IMR-90 (cell line): ENCODE measurements at places on chromosomes 3 and 15. TPM values are rescaled to one million over a fixed set of nuclear protein-coding genes. Genes with fewer than 3 reads are reported as not detected.
A peak's percentile ranks its signal among the peaks of the same experiment; 100 is the strongest.

DNA sequence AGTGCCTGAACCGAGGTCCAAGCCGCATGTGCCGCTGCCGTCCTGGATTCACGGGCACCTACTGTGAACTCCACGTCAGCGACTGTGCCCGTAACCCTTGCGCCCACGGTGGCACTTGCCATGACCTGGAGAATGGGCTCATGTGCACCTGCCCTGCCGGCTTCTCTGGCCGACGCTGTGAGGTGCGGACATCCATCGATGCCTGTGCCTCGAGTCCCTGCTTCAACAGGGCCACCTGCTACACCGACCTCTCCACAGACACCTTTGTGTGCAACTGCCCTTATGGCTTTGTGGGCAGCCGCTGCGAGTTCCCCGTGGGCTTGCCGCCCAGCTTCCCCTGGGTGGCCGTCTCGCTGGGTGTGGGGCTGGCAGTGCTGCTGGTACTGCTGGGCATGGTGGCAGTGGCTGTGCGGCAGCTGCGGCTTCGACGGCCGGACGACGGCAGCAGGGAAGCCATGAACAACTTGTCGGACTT is 7.1 kb downstream of the DLL4 start:
- peaks cover 22% of the 10 kb centered on the region for H3K4me1 ChIP-seq
- H3K27me3 ChIP-seq, result no peaks in the 10 kb centered on the region
- DNase-seq, result no peak

- H3K4me1 ChIP-seq, result no peaks in the 10 kb centered on the region
- H3K36me3 ChIP-seq, result no peaks in the 10 kb centered on the region
- H3K4me3 ChIP-seq, result no peak overlapping the region
- no peaks in the 10 kb centered on the region for H3K27me3 ChIP-seq
- H3K27ac ChIP-seq, result no peak overlapping the region
- DNase-seq, result no peak
Measured at GRCh38 chr3:35523074-35523473, 116.3 kb upstream of the ARPP21 start.

DNA sequence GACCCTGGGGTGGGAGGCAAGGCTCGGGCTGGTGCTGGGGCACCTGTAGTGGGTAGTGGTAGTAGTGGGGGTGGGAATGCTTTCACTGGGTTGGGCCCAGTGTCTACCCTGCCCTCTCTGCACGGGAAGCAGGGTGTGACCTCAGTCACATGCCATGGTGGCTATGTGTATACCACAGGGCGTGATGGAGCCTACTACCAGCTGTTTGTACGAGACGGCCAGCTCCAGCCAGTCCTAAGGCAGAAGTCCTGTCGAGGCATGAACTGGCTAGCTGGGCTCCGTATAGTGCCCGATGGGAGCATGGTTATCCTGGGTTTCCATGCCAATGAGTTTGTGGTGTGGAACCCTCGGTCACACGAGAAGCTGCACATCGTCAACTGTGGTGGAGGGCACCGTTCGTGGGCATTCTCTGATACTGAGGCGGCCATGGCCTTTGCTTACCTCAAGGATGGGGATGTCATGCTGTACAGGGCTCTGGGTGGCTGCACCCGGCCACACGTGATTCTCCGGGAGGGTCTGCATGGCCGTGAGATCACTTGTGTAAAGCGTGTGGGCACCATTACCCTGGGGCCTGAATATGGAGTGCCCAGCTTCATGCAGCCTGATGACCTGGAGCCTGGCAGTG is 5.2 kb downstream of the DALRD3 start:
- peaks cover 53% of the 10 kb centered on the region for H3K36me3 ChIP-seq
- H3K4me1 ChIP-seq, result peaks cover 11% of the 10 kb centered on the region
- no peak for DNase-seq
- H3K27ac ChIP-seq, result no peak overlapping the region

- DNase-seq, result no peak
- H3K27me3 ChIP-seq, result peaks cover 5% of the 10 kb centered on the region
- H3K4me3 ChIP-seq, result no peak overlapping the region
- no peaks in the 10 kb centered on the region for H3K4me1 ChIP-seq
- no peak overlapping the region for H3K27ac ChIP-seq
Measured at GRCh38 chr3:143888846-143889245, 40.6 kb upstream of the SLC9A9 start.

GRCh38 chr3:10330319-10330718 is 9.4 kb upstream of the SEC13 start:
- DNase-seq, result no peak
- H3K4me3 ChIP-seq, result no peak overlapping the region
- no peaks in the 10 kb centered on the region for H3K4me1 ChIP-seq
- no peaks in the 10 kb centered on the region for H3K36me3 ChIP-seq

DNA sequence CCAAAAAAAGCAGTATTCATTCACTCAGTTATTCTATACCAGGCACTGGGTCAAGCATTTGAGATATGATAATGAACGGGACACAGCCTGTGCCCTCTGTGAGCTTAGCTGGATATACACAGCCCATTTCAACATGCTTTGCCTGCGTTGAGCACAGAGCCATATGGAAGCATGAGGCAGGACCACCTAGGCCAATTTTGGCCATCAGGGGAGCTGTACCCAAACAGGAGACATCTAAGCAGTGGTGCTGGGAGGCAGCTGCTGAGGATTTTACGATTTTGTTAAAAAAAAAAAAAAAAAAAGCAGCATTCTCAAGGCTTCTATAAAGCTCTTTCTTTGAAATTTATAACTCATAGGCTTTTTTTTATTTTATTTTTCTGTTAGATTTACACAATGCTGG is 87.2 kb upstream of the SLC2A2 start:
- no peak for DNase-seq
- H3K4me3 ChIP-seq, result no peak overlapping the region
- no peaks in the 10 kb centered on the region for H3K27me3 ChIP-seq
- peaks cover 3% of the 10 kb centered on the region; the same call in 1 of the 2 replicates for H3K36me3 ChIP-seq

- H3K27ac ChIP-seq, result no peak overlapping the region
- no peak overlapping the region for H3K4me3 ChIP-seq
- peaks cover 13% of the 10 kb centered on the region for H3K36me3 ChIP-seq
- H3K4me1 ChIP-seq, result no peaks in the 10 kb centered on the region
Measured at GRCh38 chr3:131370935-131371687, 10.5 kb upstream of the NUDT16 start.

DNA sequence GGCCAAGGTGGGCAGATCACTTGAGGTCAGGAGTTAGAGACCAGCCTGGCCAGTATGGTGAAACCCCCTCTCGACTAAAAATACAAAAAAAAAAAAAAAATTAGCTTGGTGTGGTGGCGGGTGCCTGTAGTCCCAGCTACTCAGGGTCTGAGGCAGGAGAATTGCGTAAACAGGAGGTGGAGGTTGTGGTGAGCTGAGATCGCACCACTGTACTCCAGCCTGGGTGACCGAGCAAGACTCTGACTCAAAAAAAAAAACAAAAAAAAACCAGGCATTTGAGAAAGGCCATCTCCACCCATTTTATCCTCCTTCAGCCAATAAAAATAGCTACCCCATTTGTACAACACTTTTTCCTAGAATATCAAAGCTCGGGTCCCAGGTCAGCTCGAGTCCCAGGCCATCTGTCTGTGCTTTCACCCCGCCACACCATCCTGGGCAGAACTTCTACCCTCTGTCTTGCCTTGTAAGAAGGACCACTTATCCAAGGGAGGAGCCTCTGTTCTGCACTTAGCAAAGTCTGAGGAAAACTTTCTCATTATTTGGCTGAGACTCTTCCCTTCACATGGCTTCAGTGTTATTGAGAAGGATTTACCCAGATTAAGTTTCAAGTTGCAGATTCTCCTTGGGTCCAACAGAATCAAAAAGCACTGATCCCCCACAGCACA is 99.1 kb downstream of the MESD start:
- H3K27ac ChIP-seq, result no peak overlapping the region
- DNase-seq, result peak; percentile 42
- H3K4me3 ChIP-seq, result no peak overlapping the region
- H3K36me3 ChIP-seq, result peaks cover 86% of the 10 kb centered on the region
- peaks cover 5% of the 10 kb centered on the region for H3K4me1 ChIP-seq

- H3K27me3 ChIP-seq, result no peaks in the 10 kb centered on the region
- no peaks in the 10 kb centered on the region for H3K36me3 ChIP-seq
Measured at GRCh38 chr15:74497584-74497983, 36.6 kb upstream of the UBL7 start.

- no peak overlapping the region for H3K4me3 ChIP-seq
- H3K27ac ChIP-seq, result no peak overlapping the region
- peaks cover 4% of the 10 kb centered on the region; the same call in 1 of the 2 replicates for H3K36me3 ChIP-seq
- DNase-seq, result no peak
- H3K4me1 ChIP-seq, result no peaks in the 10 kb centered on the region
Measured at GRCh38 chr3:189962466-189962865, 158.2 kb downstream of the P3H2 start.

- peak overlapping the region; percentile 96 for H3K27ac ChIP-seq
- H3K27me3 ChIP-seq, result no peaks in the 10 kb centered on the region
- DNase-seq, result peak; percentile 98
- H3K4me1 ChIP-seq, result peaks cover 8% of the 10 kb centered on the region
Measured at GRCh38 chr3:174439331-174440252, 419.5 kb upstream of the NAALADL2 start.

MCTP2 gene
- total RNA-seq, result 8.6 and 9.9 TPM in 2 replicates

DUOX2 gene
- total RNA-seq, result not detected in 2 replicates

CCDC191 gene
- total RNA-seq, result 0.72 and 0.83 TPM in 2 replicates

GADL1 gene
- total RNA-seq, result not detected in 2 replicates

TF gene
- not detected in 2 replicates for total RNA-seq

CCDC13 gene
- 0.18 and 0.28 TPM in 2 replicates for total RNA-seq
